Endothelial cell of umbilical vein (primary cell): ENCODE measurements at places on chromosomes 1 and 21.

GRCh38 chr1:235205687-235206086 lies 44.6 kb upstream of the RBM34 start:
- DNase-seq: no peak

DNA sequence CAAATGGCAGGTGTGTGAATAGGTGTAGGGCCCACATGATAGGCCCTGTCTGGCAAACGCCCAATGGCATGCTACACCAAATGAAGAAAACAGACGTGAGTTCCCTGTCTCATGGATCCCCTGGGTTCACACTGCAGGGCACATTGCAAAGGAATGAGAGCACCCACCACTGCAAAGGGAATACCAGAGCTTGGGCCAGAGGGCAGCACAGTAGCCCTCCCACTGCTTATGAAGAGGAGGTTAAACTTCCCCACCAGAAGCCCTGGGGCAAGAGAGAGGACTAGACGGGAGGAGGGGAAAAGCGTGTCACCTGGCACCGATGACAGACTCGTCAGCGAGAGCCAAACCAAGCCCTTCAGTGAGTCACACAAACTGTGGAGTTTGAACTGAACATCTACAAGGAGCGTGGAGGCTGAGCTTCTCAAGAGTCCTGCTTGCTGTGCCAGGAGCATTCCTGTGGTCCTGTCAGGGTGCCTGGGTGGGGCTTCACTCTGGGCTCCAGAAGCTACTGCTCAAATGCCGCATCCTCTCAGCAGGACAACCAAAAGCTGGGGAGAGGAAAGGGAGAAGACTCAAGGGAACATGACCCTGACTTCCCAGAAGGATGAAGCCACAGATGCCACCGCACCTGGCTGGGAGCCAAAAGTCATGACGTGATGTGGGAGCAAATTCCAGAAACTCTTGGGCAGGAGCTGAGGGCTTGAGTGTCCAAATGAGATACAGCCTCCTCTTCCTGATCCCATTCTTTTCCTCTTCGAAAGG lies 61.1 kb downstream of the TOMM20 start:
- no peak for DNase-seq

GRCh38 chr1:221565711-221566110 lies 176.2 kb downstream of the DUSP10 start:
- no peak for DNase-seq

- DNase-seq: no peak
These were observed 13.8 kb downstream of the RGS5 start for GRCh38 chr1:163188947-163189346.

DNA sequence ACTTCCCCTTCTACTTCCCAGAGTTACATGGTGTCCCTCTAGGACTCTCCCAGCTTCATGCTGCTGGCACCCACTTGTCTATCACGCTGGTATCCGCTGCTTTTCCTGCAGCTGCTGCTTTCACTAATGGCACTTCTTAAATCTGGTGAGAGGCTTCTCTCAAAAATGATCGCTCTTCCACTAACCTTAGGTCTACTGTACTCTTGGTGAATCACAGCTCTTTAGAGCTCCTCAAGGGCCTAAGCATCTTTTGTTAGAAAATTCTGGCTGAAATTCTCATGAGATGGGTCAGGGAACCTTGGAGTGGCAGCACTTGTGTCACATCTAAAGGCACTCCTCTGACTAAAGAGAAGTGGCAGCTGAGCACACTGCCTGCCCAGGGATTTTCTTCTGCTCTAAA lies 32.1 kb downstream of the ZMYND12 start:
- DNase-seq: no peak

DNA sequence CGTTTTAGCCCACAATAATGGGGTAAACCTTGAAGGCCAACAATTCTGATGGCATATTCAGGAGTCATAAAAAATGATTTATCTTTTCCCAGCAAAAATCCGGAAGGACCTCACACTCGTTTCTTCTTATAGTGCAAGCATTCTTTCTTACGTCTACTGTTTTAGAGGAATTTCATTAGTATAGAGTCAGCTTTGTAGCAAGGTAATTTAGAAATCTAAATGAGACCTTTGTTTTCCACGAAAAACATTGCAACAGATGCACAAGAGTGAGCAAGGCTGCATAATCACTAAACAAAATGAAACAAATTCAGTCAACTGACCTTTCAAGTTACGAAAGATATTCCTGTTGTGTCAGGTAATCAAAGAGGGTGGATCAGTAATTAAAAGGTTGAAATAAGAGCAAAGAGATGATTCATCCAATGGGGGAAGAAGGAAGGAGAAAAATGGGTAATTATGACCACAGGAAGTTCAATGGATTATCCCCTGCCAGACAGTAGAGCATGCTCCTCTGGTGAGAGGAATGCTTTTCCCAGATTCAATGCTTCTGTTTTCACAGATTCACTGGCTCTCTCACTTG lies 560 bp upstream of the CSDE1 start:
- no peak for DNase-seq

DNA sequence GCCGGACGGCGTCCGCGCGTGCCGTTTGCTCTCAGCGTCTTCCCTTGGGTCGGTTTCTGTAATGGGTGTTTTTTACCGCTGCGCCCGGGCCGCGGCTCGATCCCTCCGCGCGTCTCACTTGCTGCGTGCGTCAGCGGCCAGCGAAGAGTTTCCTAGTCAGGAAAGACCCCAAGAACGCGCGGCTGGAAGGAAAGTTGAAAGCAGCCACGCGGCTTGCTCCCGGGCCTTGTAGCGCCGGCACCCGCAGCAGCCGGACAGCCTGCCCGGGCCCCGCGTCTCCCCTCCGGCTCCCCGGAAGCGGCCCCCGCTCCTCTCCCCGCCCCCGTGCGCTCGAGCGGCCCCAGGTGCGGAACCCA lies 159.8 kb downstream of the RUNX1 start:
- DNase-seq: peak; percentile 69

DNA sequence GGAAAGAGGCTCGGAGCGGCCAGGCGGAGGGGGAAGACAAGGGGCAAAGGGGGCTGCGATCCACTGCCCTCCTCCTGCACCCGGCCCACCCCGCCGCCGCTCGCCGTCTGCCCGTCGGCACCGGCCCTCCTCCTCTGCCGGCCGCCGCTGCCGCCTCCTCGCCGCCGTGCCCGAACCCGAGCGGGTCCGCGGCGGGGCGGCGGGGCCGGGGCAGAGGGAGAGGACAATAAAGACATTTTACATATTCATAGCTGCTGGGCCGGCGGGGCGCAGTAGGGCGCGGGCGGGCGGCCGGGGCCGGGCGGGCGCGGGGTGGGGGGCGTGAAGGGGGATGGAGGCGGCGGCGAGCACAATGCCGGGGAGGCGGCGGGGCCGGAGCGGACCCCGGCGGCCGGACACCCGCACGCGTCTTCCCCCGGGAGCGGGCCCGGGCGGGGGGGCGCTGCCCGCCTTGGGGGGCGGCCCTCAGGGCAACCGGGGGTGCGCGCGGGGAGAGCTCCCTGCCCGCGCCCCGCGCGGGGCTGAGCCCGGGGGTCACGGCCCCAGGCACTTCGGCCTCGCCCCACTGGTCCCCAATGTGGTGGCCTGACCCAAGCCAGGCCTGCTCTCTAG lies 546 bp downstream of the POU2F1 start:
- peak; percentile 7 for DNase-seq

DNA sequence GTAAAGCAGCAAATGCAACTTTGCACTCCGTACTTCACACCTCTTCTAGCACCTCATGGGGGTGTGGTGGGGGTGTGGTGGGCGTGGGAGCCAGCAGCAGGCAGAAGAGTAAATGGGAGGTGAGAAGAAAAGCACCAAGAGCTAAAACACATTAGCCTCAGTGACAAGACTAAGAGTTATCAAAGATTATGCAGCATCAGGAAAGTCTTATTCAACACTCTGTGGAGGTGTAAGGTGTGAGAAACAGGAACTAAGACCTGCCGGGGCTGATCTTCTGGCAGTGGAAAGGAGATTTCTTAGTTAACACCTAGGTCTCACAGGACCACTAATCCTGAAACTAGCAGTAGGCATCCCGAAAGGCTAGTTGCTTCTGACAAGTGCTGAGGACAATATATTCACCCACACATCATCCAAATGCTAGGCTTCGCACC lies 9.9 kb downstream of the TGFBR3 start:
- DNase-seq: no peak

GRCh38 chr1:159291424-159291823 lies 10.7 kb upstream of the FCER1A start:
- DNase-seq: no peak

GRCh38 chr1:169890761-169891538 lies 2.7 kb downstream of the SCYL3 start:
- DNase-seq: peak; percentile 26

DNA sequence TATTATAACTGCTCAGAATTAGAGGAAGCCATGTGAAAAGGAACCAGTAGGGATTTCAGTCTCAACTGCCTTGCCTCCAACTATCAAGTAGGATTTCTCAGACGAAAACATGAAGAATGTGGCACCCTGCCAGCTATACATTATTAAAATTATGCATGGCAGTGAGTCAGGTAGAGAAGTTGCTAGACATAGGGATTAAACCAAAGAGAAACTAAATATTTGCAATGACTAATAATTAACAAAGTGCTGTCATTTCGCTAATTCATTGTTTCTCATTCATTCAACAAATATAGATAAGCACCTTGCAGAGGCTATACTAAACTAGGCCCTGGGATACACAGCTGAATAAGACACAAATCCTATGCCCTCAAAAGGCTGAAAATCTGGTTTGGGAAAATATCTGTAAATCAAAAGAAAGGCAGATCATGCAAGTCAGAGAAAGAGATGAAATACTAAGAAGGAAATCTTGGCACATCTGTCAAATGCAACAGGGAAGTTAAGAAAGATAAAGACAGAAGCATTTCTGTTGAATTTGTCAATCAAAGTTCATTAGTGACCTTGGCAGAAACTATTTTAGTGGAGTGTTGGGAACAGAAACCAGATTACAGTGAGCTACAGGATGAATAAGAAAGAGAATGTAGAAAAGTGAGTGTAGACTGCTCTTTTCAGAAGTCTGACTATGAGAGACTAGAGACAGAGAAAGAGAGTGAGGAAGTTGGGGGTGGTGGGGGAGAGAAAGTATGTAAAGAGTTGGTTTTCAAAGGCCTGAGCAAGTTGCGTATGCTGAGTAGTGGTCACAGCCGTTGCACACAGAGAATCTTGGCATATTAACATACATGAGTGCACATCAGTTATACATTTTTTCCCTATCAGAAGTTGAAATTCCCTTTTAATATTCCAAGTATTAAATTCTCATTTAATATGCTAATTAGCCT lies 14.7 kb upstream of the NBPF11 start:
- no peak for DNase-seq

GRCh38 chr1:11874624-11875023 lies 15.9 kb upstream of the NPPB start:
- no peak for DNase-seq

- DNase-seq: no peak
These were observed 50.4 kb upstream of the ADAMTS5 start for GRCh38 chr21:27017246-27017645.

DNA sequence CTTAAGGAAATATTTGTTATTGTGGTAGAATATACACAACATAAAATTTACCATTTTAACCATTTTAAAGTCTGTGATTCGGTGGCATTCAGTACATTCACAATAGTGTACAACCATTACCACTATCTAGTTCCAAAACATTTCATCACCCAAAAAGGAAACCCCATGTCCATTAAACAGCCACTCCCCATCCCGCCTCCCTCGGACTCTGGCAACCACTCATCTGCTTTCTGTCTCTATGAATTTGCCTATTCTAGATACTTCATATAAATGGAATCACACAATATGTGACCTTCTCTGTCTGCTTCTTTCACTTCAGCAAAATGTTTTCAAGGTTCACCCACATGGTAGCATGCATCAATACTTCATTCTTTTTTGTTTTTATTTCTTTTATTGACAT lies 51.3 kb downstream of the PTP4A2 start:
- no peak for DNase-seq

GRCh38 chr1:56755911-56756310 lies 63.3 kb downstream of the FYB2 start:
- DNase-seq: no peak

- DNase-seq: no peak
These were observed 6.3 kb upstream of the RBBP5 start for GRCh38 chr1:205128050-205128449.

DNA sequence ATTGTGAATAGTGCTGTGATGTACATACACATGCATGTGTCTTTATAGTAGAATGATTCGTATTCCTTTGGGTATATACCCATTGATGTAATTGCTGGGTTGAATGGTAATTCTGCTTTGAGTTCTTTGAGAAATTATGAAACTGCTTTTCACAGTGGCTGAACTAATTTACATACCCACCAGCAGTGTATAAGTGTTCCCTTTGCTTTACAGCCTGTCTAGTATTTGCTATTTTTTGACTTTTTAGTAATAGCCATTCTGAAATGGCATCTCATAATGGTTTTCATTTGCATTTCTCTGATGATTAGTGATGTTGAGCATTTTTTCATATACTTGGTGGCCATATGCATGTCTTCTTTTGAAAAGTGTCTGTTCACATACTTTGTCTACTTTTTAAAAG lies 54.5 kb upstream of the FAM78B start:
- DNase-seq: no peak

GRCh38 chr1:214331827-214332423 lies 51.0 kb downstream of the SMYD2 start:
- peak; percentile 33 for DNase-seq

DNA sequence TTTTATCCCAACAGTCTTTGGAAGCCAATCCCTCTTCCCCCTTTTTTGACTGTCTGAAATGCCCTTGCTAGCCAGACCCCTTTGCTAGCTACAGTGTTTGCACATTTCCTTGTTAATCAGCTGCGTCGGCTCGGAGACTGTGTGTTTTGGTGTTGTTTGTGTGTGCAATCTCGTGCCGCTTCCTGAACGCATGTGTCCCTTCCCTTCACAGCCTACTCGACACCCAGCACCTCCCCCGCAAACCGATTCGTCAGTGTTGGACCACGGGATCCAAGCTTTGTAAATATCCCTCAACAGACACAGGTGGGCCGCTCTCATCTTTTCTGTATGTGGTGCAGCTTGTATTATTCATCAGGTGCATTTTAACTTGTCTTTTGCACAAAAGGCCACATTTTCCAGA lies 298.7 kb downstream of the TM2D1 start:
- no peak for DNase-seq

DNA sequence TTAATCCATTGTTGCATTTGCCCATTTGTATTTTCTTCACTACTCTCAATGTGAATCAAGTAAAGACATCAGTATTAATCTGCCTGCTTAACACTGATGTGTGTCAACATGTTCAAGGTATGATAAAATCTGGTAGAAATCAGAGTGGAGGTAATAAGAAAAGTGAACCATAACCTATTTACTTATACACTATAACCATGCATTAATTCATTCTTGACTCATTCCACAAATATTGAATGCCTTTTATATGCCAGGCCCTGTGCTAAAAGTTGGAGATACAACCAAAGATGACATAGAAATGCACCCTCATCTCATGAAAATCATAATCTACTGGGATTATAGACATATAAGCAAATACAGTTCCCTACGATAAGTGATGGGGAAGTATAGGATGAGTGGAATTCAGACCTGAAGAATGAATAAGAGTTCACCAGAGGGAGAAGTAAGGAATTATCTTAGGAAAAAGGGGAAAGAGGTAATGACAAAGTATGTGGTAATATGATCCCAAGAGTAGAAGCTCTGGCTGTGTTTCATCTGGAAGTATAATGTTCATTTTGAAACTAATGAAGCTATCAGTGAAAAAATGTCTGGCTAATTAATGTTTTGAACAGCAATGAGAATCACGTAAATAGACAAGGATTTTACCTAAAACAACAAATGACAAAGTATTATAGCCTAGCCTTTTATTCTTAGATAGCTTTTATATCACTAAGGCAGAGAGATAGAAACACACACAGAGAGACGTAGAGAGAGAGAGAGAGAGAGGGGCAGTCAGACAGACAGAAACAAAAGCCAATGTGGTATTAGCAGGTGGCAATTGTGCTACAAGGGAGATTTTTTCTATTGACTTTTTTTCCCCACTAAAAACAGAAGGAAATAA lies 7.0 kb upstream of the RWDD3 start:
- no peak for DNase-seq

- no peak for DNase-seq
These were observed 86.4 kb downstream of the LTN1 start for GRCh38 chr21:28906236-28906635.
